GM12865 (cell line): ENCODE measurements at places on chromosomes 2 and 18.

- DNase-seq = no peak
Observed at GRCh38 chr2:24744356-24744755, 48.8 kb downstream of the PTRHD1 start.

DNA sequence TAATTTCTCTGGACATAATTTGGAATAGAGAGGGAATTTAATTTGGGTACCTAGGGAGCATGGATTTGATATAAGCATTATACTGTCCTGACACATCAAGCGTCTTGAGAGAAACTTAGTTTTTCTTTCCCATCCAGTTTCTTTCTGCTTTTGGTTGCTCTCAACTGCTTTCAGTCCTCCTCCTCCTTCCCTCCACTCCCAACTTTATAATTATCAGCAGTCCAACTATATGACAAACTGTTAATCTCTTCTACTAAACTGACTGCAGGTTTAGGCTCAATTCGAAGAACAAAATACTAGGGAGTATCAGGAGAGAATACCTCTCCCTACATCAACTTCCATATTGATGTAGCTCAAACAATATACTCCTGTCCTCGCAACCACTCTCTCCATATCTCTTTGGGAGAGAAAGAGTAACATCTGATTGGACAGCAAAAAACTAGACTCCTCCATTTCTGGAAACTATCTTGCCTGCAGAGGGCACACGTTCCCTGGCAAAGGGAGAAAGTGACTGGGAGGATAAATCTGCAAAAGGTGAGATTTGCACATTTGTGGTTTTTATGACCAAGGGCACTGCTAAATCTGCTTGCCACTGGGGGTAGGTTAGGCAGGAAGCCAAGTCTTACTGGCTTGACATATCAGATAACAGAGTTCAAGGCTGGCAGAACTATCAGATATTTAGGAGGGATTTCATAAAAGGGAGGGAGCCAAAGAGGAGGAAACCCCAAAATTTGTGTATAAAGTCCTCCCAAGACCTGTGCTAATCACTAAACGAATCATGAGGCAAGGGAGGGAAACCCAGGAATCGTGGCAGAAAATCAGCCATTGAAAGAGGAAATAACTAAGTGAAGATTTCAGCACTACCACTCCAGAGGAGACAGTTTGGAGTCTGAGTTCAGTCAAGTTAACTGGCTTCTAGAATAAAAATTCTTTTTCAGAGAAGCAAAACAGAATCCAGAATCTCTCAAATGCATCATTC lies 40.0 kb downstream of the ICA1L start:
- DNase-seq = peak; percentile 59

- no peak for DNase-seq
Observed at GRCh38 chr2:75539955-75540716, 20.6 kb downstream of the EVA1A start.

GRCh38 chr2:25894135-25894830 lies 16.0 kb upstream of the ASXL2 start:
- no peak for DNase-seq

- no peak for DNase-seq
Observed at GRCh38 chr18:38796762-38797161, 1231.2 kb upstream of the CELF4 start.

- DNase-seq = peak; percentile 54
Observed at GRCh38 chr2:127525691-127526131, 578 bp downstream of the IWS1 start.

DNA sequence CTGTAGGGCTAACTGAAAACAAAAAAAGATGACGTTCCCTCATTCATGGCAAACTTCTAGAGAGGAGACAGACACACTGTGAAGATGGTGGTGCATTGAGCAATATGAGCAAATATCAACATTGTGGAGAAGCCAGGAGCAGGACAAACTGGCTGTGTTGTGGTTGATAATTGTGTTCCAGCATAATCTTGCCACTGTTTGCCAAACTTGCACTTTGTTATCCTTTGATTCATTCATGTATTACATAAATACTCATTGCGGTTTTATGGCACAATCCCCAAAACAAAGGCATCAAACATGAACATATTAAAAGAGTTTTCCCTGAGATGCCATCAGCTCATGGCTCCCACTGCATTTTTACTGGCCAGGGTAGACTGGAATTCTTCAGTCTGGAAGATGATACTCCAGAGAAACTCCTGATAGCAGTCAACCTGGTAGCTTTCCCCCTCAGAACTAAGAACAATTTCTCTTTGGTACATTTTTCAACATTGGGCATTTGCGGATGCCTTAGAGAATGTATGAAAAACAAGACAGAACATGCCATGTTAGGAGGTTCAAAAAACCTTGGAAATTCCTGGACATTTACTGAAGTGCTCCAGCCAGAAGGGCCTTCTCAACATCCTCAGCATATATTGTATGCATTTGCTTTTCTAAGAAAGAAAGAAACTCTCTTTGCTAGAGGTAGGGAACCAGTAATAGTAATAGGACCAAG lies 487.4 kb upstream of the CELF4 start:
- no peak for DNase-seq

DNA sequence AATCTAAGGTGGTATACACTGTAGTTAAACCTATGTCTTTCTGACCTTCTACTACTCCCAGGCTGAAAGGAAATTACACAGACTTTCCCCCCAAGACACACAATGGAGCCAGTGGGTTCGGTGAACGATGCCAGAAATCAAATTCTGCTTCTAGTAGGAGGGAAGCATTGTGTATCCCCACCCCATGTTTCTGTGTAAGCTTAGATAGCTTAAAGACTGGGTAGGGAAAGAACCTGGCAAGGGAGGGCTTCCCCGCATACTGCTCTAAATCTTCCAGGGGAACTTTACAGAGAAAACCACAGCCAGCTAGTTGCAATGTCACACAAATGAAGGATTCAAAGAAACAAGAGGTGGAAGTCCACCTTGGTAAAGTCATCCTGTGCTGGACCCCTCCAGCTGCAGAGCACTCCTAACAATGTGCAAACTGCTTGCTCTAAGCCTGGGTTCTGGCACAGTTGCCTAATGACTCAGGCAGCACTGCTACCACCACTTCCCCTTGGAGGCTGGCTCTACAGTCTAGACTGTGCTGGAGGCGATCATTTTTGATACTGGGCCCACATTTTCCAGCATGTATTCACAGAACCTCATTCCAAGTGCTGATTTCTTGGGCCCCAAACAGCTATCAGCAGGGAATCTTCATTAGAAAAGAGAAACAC lies 47.5 kb downstream of the TRIB2 start:
- no peak for DNase-seq

DNA sequence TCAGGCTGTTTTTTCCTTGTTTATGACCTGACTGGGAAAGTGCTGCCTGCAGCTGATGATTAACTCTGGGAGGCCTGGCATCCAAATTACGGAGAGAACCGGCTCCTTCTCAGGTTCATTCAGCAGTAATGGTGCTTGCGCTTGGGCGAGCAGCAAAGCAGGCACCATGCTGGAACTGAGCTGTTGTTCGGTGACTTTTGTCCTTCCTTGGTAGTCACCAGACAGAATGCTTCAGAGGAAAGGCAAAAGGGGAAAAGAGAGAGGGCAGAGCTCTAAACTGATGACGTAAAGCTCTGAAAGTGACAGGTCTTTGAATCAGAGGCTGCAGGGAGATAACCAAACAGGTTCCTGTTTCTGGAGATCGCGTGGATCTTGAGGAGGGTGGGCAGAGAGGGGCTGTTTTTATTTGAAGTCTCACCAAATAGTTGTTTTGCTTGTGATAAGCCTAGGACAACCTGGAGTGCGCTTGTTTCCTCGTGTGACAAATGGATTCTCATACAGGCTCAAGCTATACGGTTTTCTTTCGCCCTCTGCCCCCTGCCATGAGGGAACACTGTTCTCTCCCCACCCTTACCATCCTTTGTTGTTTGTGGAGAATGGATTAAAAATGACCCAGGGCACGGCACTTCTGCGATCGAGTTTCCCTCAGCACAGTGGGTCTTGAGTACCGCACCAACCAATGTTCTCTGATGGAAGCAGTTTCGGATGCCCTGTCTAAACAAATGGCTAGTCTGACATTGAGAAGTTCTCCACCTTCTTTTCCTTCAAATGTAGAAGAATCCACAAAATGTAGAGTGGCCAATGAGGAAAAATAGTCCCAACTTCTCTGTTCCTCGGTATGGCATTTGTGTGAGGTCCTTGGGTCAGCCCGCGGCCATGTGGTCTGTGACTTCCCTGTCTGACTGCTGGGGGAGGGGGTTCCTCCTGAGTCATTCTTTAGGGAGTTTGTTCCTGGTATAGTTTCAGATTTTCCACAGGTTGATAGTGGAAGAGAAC lies 1.3 kb downstream of the RASGRP3 start:
- DNase-seq = peak; percentile 91

DNA sequence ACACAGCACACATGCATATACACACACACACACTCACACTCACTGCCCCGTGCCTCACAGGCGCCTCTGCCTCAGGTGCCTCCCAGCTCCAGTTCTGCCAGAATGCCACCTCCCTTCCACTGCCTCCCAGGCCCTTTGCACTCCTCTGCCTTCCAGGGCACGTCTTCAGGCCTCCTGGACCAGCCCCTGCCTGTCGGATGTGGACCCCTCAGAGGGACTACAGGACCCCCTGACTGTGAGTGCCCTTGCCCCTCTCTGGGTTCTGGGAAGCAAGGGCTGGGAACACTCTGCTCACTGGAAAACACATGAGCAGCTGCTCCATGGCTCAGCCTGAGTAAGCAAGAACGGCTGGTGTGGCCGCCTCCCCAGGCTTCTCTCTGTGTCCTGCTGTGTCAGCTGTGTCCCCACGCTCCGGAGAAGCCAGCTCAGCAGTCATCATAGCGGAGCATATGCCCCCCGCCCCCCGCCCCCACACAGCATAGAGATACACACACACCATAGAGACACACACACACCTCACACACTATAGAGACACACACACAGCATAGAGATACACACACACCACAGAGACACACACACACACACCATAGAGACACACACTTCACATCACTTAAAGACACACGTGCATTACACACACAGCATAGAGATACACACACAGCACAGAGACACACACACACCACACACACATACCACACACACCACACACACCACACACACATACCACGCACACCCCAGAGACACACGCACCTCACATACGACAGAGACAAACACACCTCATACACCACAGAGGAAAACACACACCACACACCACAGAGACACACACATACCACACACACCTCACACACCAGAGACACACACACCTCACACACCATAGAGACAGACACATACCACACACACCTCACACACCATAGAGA lies 271.3 kb downstream of the CYRIA start:
- no peak for DNase-seq

- DNase-seq = no peak
Observed at GRCh38 chr18:46158499-46158898, 54.3 kb downstream of the HAUS1 start.

DNA sequence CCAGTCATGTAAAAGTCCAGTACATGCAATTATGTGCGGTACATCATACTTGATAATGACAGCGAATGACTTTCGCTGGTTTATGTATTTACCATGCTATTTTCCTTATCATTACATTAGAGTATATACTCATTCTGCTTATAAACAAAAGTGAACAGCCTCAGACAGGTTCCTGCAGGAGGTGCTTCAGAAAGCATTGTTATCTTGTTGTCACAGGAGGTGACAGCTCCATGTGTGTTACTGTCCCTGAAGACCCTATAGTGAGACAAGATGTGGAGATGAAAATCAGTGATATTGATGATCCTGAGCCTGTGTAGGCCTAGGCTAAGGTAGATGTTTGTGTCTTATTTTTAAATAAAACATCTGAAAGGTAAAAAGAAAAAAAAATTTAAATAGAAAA lies 15.3 kb upstream of the MPPE1 start:
- no peak for DNase-seq

GRCh38 chr2:188993247-188993646 lies 19.1 kb downstream of the COL3A1 start:
- no peak for DNase-seq

GRCh38 chr2:178211460-178211859 lies 17.1 kb downstream of the OSBPL6 start:
- DNase-seq = no peak

GRCh38 chr2:230734247-230735175 lies 21.9 kb downstream of the CAB39 start:
- DNase-seq = no peak

- DNase-seq = no peak
Observed at GRCh38 chr2:160293391-160294091, 93.5 kb upstream of the ITGB6 start.

DNA sequence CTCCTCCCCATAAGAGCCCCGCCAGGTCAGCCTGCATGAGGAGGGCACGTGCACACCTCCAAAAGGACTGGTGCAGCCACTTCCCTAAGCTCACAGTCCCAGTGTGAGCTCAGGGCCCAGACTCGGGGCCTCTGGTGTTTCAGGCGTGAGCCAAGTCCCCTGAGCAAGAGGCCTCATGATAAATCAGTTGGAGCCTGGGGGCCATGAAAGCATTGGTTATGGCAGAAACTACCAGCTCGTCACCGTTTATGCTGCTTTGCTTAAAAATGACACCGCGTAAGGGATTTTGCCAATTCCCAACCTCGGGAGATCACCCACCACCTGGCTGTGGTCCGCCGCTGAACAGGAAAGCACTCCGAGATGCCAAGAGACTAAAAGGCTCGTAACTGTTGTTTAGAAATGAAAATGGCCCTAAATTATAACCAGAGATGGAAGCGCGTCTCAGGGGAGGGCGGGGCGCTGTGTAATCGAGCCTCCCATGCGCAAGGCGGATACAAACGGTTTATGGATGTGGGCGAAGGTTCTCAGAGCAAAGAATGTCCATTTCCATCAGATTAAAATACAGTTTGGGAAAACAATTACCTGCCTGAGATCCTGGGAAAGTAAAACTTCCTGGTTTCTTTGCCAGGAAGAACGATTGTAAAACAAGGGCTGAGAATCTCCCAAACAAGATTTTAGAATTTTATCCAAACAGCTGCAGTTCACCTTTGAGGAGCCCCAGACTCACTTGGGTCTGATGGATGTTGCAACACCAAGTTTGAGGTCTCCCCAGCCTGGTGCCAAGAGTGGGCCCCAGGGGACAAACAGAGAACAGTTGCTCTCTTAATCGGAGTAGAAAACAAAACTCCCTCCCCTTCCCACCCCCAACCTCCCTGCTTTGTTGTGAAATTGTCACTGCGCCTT lies 141.4 kb downstream of the BCL2 start:
- DNase-seq = peak; percentile 64
